Stimulated activated CD4-positive, alpha-beta T cell treated with anti-CD3 and anti-CD28 coated beads, Interleukin-15, amount 100 ng/mL, for 48 hours (primary cell): ENCODE measurements at places on chromosomes 2 and 18.
A peak's percentile ranks its signal among the peaks of the same experiment; 100 is the strongest.

- DNase-seq = no peak
These were observed 61.8 kb downstream of the ATP8B1 start for GRCh38 chr18:57741273-57741672.

GRCh38 chr18:26436176-26437051, 111.9 kb downstream of the KCTD1 start:
- DNase-seq = no peak

- no peak for DNase-seq
These were observed 122.6 kb upstream of the PIEZO2 start for GRCh38 chr18:11271954-11272353.

DNA sequence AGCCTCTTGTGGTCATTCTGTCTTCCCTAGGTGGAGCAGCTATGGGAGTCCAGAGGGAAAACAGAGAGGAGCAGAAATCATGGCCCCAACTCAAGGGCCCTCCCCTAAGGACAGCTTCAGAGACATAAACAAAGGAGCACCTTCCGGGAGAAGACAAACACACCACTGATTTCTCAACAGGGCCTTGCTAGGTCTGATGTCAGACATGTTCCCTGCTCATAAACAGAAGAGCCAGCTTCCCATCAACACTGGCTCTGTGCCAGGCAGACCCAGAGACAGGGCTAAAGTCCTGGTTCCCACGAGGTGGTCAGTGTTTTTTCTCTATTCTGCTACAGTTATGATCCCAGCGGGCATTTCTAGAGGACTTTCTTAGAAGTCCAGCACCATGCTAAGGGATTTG, 19.3 kb downstream of the CXCR2 start:
- DNase-seq = no peak

DNA sequence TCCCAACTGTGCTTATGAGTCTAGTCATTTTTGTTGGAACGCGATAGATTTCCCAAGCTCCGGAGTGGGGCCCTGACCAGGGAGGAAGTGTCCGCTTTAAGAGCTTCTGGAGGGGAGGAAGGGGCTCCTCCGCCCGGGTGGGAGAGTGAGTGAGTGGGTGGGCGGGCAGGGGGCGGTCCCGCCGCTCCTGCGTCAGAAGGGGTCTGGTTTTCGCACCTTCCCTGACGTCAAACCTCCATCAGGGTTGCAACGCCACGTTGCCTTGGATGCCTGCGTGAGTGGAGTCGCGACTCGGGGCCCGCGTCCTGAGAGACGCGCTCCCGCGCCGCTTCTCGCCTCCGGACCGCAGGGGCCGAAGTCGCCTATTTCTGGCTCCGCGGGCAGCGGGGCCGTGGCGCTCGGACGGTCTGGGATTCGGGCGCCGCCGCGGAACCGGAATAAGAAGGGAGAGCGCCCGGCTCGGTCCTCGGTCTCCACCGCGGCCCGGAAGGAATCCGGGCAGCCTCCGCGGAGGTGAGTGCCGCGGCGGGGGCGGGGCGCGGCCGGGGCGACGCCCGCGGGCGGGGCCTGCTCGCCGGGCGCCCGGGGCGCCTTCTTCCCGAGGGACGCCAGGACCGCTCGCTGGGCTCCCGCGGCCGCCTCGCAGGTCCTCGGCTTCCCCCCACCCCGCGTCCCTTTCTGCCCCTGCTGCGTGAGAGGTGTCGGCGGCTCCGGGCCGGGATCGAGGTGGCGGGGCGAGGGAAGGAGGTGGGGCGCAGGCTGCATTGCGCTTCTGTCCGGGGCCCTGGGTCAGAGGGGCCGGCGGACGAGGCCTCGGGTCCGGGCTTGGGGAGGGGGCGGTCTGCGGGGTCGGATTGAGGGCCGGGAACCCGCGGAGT, at the start of gene ZDBF2:
TSS of gene ZDBF2 (plus strand) at position 230 of the 878 bp plus-strand sequence. CDS start 7,187 bp downstream, outside the sequence.
- peak; percentile 15 for DNase-seq

DNA sequence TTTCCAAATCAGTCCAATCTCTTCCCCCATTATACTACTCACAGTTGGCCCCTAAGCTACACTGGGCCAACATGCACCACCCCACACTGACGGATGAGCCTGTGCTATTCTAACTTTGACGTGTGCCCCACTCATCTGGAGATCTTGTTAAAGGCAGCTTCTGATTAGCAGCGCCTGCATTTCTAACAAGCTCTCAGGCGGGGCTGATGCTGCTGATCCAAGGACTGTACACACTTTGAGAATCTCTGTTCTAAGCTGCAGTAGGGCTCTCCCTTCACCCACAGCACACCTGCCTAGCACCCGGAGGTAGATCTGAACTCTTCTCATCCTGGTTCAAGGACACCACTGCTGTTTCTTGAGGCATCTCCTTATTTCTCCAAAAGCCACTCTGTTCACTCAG, 200.7 kb downstream of the SLC4A3 start:
- no peak for DNase-seq
